ENCODE measurements at places on chromosomes 16 and 17. TPM values are rescaled to one million over a fixed set of nuclear protein-coding genes. Genes with fewer than 3 reads are reported as not detected.
A peak's percentile ranks its signal among the peaks of the same experiment; 100 is the strongest.

DNA sequence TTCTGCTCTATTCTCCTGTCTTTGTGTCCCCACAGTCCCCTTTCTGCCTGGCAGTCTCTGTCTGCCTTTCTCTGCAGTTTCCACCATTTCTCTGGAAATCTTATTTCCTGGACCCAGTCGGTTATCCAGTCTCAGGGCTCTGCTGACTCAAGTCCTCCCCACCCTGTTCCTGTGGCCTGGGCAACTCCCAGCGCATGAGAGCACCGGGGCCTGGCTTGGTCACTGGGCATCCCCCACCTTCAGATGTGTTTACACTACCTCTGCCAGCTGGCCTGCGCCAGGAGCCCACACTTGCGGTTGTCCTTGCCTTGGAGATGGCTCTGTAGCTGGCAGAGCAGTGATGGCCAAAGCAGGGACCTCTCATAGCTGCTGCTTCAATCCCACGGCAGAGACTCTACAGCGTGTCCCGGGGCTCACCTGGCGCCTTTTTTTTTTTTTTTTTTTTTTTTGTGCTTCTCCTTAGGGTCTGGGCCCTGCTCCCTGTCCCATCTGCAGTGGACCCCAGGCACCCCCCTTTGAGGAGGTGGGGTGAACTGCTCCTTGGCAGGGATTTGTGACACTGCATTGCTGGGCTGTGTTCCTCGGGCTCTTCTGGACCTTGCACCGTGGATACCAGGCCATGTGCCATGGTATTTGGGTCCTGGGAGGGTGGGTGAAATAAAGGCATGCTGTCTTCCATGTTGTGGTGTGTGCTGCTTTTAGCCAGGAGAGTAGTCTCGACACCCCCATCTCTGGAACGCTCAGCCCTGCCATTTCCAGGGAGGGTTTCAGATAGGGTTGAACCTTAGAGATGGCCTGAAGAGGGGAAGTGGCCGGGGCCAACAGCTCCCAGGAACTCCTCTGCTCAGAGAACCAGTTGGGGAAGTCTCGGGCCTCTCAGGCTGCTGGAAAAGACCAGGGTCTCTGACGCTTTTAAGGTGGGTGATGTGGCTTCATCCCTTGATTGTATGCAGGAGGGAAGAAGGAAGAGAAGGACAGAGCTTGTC is 17.5 kb downstream of the GUCY2D start:
- no peak for DNase-seq

- DNase-seq = no peak
These were observed 4.1 kb upstream of the SLC38A10 start for GRCh38 chr17:81298991-81299738.

DNA sequence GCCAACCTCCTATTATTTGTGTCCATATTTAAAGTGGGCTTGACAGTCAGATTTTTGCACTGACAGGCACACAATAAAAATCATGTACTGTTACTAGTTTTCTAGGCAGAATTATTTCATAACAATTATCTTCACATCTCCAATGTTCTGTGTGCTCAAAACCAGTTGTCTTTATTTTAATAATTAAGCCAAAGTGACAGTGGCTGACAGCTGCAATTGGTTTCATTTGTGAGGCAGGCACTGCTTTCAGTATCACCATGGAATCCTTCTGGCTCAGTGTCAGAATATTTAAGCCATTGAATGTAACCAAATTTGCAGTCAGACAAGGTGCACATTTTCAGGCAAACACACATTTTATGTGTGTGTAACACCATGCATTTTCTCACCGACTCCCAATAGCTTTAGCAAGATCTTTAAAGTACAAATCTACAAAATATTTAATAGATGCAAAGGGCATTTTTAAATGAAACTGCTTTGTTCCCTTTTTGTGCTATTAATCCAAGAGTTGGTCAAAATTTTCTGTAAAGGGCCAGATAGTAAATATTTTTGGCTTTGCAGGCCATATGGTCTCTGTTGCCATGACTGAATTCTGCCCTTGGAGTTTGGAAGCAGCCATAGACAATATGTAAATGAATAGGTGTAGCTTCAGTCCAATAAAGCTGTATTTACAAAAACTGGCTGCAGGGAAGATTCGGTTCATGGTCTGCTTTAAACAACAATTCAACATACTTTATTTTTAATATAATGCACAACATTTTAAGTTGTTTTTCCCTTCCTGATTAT is 486.0 kb downstream of the KCNJ2 start:
- no peak for DNase-seq

DNA sequence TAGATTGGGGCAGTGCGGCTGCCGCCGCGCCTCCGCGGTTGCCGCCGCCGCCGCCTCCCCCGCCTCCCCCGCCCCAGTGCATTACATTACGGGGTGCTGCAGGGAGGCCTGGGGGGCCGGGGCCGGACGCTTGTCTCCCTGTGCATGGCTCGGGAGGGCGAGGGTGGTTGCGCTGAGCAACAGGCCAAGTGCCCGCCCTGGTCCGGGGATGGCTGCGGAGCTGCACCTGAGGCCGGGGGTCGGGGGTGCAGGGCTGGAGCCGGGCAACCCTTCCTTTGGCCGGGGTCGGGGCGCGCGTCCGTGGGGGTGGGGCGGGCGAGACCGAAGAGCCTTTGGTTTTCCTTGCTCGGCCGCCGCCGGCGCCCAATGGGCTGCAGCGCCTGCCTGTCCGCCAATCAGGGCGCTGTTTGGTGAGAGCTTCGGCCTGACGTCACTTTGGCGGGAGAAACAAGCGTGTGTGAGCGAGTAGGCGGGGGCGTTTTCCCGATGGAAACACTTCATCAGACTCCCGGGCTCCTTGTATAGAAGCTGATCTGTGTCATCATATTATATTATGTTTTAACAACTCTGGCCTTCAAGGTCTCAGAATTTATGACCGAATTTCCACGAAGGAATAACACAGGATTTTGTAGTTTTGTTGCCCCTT is 941 bp upstream of the FBXL20 start:
- peak; percentile 75 for DNase-seq

- DNase-seq = no peak
These were observed 70.0 kb upstream of the PMFBP1 start for GRCh38 chr16:72241930-72242329.

DNA sequence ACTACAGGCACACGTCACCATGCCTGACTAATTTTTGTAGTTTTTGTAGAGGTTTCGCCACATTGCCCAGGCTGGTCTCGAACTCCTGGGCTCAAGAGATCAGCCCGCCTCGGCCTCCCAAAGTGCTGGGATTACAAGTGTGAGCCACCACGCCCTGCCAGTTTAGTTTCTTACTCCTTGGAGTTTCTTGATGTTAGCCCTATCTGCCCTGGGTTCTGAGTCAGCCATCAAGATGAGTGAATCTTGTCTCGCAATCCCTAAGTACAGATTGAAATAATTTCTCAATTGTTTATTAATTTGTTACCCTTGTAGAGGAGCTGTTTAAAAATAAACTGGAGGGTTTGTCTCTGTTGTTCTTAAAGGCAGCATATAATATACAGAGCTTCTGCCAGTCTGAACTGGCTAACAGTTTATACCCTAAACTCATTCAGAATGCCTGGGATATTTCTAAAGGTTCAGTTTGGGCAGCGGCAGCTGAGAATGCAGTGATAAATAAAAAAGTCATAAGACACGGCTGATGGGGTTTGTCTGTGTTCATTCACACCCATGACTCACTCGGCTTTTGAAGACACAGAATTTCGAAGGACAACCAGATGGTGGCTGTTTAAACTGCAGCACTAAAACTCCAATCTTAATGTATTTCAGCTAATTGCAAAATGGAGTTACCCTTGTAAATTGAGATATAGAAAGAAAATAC is 39.6 kb downstream of the GPRC5B start:
- DNase-seq = no peak

RETREG3 gene
- 30.0 TPM for total RNA-seq

GRCh38 chr17:35605678-35606077 is 18.6 kb downstream of the AP2B1 start:
- DNase-seq = no peak

WNT9B gene
- not detected for total RNA-seq

FBXL16 gene
- 4.8 TPM for total RNA-seq

DNA sequence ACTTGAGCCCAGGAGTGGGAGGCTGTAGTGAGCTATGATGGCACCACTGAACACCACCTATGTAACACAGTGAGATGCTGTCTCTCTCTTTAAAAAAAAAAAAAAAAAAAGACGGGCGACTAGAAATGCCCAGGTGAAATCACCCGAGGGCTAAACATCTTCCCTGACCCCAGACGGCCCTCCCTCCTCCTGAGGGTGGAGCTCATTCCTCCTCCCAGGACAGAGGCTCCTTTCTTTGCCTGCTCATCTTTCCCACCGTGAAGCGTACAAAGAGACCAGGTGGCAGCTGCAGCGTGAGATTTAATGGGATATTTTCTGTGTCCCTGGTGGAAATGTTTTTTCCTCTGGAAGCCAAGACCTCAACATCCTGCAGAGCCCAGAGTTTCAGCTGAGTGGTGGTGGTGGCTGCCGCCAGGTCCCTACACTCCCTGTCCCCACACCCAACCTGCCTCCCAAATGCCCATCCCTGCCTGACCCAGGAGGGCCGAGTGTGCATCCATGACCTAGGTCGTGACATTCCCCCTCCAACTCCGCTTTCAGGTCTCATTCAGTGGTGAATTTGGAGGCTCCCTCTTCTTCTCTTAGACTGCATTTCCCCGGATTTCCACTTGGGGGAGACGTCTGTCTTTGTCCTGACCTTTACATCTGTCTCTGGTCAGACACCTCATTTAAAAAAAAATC is 14.4 kb upstream of the GPRC5B start:
- no peak for DNase-seq

ERAL1 gene
- total RNA-seq = 80.8 TPM

DNA sequence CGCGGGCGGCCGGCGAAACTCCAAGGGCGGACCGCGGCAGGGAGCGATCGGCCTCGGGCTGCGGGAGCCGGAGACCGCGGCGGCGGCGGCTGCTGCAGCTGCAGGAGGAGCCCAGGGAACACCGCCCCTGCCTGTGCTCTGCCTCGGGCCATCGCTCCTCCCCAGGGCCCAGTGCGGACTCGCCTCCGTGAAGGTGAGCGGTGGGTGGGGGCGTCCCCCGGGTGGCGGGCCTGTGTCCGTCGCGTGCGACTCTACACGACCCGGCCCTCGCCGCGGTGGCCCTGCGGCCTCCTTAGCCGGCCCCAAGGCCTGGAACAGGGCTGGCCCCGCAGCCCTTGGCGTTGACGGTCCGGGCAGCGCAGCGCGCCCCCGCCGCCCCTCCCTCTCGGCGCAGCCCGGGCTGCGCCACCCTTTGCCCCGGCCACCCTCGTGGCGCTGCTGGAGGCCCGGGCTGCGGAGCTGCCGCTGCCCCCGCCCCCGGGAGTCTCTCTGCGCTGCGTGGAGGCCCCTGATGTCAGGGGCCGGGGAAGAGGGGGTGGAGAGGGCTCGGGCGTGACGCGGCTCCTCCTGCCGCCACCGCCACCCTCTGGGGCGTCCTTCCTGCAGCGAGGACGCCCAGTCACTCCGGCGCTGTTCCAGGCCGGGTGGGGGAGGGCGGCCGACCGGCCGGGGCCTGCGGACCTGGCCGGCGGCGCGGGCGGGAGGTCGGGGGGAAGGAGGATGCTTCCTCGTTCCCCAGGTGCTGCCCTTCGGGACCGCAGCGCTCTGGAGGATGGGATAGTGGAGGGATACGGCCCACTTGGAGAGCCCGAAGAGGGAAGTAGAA is 485 bp downstream of the DYNLL2 start:
- DNase-seq = peak; percentile 63

NECAB2 gene
- not detected for total RNA-seq

DNA sequence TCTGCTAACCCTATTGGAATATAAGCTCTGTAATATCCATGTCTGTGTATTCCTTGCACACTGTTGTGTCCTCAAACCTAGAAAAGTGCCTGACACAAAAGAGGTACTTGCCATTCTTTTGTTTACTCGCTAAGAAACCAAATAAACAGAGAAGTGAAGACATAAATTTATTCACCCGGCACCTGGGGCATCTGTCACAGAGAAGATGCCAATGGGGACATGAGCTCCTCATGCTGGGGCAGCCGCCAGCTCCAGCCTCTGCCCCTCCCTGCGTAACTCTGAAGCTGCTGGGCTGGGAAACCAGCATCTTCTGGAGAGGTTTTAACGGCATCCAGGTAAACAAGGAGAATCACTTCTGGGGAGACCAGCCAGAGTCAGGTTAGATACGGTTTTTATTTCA is 15.1 kb upstream of the CDRT4 start:
- no peak for DNase-seq

DNA sequence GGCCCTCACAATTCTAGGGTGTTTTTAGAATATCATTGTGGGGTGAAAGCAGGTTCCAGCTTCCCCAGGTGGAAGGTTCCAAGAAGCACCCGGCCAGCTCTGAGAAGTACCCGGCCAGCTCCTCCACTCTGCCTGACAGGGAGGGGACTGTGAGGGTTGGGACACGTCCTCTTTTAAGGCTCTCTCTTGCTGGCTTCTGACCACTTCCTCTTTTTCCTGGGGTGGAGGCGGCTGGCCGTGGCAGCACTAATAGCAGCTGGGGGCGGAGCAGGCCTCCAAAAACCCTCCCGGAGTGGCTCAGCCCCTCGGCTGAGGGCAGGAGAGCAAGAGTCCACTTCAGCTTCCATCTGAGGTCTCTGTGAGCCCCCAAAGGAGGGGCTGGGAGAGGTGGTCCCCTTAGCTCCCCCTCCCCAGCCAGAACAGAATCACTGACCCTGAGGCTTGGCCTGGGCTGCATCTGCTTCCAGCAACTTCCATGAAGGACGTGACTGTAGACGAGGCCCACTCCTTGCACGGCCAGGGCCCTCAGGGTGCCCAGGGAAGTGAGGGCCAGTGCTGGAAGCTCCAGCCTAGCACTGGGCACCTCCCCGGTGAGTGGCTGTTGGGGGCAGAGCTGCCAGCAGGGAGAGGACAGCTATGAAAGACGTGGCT is 26.7 kb upstream of the PLCG2 start:
- no peak for DNase-seq

GRCh38 chr16:87190288-87191230 is 126.6 kb downstream of the C16orf95 start:
- DNase-seq = no peak

DNA sequence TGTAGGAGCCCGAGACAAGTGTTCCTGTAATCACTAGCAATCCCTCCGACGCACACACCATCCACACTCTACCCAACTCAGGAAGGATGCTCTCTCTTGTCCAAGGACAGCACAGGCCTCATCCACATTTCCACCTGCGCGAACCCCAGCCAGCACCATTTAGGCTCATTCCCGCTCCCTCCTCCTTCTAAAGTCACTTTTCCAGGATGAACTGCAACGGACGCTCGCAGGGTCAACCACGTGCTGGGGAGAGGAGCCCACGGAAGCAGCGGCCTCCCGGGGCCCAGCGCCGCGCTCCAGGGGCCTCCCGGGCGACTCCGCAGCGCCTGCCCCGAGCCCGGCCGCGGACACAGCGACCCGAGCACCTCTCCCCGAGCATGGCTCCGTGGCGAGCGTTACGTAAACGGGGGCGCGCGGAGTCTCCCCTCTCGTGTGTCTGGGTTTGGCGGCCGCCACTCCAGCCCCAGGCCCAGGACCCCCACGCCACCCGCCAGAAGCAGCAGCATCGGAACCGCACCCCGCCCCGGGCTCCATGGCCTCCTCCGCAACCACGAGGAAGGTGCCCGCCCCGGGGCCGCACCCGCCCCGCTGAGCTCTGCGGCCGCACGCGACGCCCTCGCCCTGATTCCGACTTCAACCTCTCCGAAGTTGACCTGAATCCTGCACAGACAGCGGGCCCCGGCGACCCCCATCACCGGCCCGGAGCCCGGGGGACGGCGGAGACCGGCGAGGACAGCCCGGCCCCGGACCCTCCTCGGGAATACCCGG is 668 bp downstream of the USP36 start:
- peak; percentile 46 for DNase-seq

PDILT gene
- total RNA-seq = not detected

GRCh38 chr16:11090232-11090631 is 145.9 kb downstream of the CLEC16A start:
- DNase-seq = no peak

GRCh38 chr17:77749321-77749751 is 209.2 kb upstream of the TNRC6C start:
- DNase-seq = no peak

- no peak for DNase-seq
These were observed 36.4 kb upstream of the ARHGAP17 start for GRCh38 chr16:25051406-25052150.
